ENCODE measurements at places on chromosomes 3 and 15. TPM values are rescaled to one million over a fixed set of nuclear protein-coding genes. Genes with fewer than 3 reads are reported as not detected.
A peak's percentile ranks its signal among the peaks of the same experiment; 100 is the strongest.

- no peaks in the 10 kb centered on the region for H3K4me1 ChIP-seq
- peak overlapping the region; percentile 14 for H3K27ac ChIP-seq
- no peaks in the 10 kb centered on the region for H3K36me3 ChIP-seq
- H3K27me3 ChIP-seq: no peaks in the 10 kb centered on the region
- H3K4me3 ChIP-seq: no peak overlapping the region
Measured at GRCh38 chr3:77468626-77469020, 428.7 kb downstream of the ROBO2 start.

DNA sequence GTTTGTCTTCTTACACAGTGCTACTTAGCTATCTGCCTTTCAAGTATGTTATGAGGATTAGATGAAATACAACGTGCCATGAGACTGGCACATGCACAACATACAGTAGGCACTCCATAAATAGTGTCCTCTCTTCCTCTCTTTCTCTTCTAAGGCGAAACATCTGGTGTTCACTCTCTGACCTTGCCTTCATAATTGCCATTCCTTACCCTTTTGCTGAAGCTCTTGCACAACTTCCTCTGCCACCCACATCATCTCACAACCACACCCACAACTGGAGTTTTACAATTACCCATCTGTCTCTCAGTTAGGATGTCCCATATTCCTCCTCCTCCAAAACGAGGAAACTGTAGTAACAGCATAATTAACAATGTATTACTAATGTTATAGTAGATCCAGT lies 26.4 kb upstream of the ACP3 start:
- H3K27ac ChIP-seq: no peak overlapping the region
- H3K27me3 ChIP-seq: peaks cover 29% of the 10 kb centered on the region
- H3K36me3 ChIP-seq: no peaks in the 10 kb centered on the region
- no peaks in the 10 kb centered on the region for H3K4me1 ChIP-seq
- H3K4me3 ChIP-seq: no peak overlapping the region
- no peak for DNase-seq

DNA sequence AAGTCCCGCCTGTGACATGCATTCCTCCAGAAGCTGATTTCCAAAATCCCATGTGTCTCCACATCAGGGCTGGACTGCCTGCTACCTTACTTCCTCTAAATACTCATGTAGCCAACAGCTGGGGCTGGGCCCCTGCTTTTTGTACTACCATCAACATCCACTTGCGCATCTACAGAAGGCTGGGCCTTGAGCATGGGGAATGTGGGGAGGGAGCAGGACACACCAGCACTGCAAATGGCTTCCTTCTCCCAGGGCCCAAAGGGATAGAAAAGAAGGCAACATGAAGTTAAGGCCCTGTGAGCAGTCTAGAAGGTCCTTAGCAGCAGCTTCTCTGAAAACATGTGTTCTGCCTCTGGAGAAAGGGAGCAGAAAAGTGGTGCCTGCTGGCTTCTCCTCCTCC lies 27.2 kb downstream of the MKRN2 start:
- H3K4me1 ChIP-seq: peaks cover 9% of the 10 kb centered on the region
- H3K36me3 ChIP-seq: peaks cover 90% of the 10 kb centered on the region
- H3K27me3 ChIP-seq: no peaks in the 10 kb centered on the region
- H3K27ac ChIP-seq: no peak overlapping the region
- H3K4me3 ChIP-seq: no peak overlapping the region
- DNase-seq: no peak

GRCh38 chr3:74787011-74787410 lies 172.6 kb upstream of the CNTN3 start:
- DNase-seq: no peak
- no peak overlapping the region for H3K27ac ChIP-seq
- H3K36me3 ChIP-seq: no peaks in the 10 kb centered on the region
- H3K4me1 ChIP-seq: no peaks in the 10 kb centered on the region

DNA sequence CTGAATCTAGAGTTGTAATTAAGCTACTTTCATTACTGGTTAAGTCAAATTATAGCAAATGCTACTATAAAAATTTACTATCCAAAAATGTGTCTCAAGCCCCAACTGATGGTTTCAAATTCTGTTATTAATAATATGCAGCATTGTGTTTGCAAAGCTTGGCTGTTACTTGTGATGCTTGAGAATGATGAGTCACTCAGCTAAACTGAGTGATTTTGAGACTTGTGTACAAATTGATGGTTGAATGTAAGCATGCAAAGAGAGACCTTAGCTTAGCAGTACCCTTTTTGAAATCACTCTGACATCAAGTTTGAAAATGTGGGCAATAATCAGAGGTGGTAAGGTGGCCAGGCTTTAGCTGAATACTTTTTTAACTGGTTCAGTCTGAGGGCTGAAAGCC lies 27.6 kb downstream of the OPA1 start:
- DNase-seq: no peak
- no peak overlapping the region for H3K27ac ChIP-seq
- H3K36me3 ChIP-seq: peaks cover 15% of the 10 kb centered on the region
- no peaks in the 10 kb centered on the region for H3K27me3 ChIP-seq
- H3K4me3 ChIP-seq: no peak overlapping the region

- no peak overlapping the region for H3K27ac ChIP-seq
- H3K4me1 ChIP-seq: peaks cover 19% of the 10 kb centered on the region
- DNase-seq: peak; percentile 14
- peaks cover 87% of the 10 kb centered on the region for H3K27me3 ChIP-seq
Measured at GRCh38 chr15:63043335-63044076, 959 bp downstream of the TPM1 start.

- DNase-seq: no peak
- H3K27ac ChIP-seq: no peak overlapping the region
- H3K4me1 ChIP-seq: no peaks in the 10 kb centered on the region
- no peaks in the 10 kb centered on the region for H3K27me3 ChIP-seq
Measured at GRCh38 chr3:161567577-161568361, 71.2 kb downstream of the OTOL1 start.

DNA sequence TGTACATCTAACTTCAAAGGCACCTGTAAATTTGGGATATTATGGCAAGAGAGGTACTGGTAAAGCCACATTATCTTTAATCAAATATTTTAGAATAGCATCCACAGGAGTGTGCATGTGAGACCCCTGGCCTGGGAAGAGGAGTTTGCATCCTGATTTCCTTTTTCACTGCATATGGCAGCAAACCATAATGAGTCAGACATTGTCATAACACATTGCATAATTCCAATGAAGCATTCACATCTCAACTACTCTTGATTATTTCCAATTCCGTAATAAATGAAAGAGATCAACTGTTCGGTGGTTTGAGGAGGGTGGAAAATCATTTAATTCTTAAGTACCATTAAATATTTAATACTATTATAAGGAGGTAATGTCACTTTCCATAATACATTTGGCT lies 215.0 kb downstream of the MECOM start:
- H3K4me3 ChIP-seq: no peak overlapping the region
- no peaks in the 10 kb centered on the region for H3K27me3 ChIP-seq
- peaks cover 5% of the 10 kb centered on the region for H3K36me3 ChIP-seq
- H3K27ac ChIP-seq: no peak overlapping the region
- no peaks in the 10 kb centered on the region for H3K4me1 ChIP-seq

DNA sequence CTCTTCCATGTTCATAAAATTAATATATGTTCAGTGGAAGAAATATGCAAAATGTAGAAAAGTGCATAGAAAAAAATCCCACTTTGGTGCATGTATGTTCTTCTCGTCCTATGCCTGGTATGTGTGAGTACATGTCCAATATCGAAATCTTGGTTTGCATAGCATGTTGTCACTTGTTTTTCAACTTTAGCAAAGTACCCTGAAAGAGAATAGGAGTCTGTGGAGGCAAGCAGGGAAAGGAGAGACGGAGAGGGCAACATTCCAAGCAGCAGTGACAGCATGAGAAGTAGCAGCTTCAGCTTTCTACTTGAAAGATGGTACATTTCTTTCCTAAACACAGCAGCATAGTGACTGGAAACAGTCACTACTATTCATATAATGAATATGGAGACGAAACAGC lies 56.8 kb upstream of the CACNA2D3 start:
- no peaks in the 10 kb centered on the region for H3K36me3 ChIP-seq
- peaks cover 20% of the 10 kb centered on the region for H3K27me3 ChIP-seq
- DNase-seq: no peak
- H3K4me1 ChIP-seq: no peaks in the 10 kb centered on the region
- H3K27ac ChIP-seq: no peak overlapping the region

- no peak overlapping the region for H3K27ac ChIP-seq
- no peaks in the 10 kb centered on the region for H3K27me3 ChIP-seq
- H3K36me3 ChIP-seq: peaks cover 11% of the 10 kb centered on the region
- H3K4me1 ChIP-seq: no peaks in the 10 kb centered on the region
Measured at GRCh38 chr3:49266410-49267095, 10.5 kb downstream of the C3orf62 start.

DNA sequence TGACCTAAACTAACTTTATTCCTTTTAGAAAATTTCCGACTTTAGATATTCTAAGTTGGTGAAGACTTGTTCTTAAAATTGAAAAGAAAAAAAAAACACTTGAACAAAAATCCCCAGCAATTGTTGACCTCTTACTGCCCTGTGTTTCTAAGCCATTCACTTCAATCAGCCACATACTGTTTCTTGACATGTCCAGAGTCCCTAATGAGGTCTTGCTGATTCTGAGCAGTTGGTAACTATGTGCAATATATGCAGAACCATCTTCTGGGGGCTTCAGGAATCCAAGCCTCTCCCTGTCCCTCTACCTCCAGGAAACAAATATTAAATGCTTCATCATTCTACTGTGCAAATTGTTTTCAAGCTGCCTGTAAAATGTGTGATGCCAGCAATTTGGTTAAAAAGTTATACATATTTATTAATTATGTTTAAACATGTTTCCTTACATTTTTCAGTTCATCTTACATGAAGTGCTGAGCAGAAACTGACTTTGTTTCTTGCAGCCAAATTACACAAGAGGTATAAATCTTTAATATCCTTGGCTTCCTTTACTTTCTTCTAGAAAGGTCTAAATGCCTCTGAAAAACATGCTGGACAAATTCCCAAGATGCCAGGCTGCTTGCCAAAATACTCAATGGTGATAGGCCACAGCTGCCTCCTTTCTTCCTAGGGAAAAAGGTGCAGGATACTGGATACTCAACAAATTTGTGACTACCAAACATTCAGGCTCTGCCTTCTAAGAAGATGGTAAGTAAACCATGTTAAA lies 19.8 kb upstream of the GYG1 start:
- peaks cover 3% of the 10 kb centered on the region for H3K4me1 ChIP-seq
- H3K27ac ChIP-seq: no peak overlapping the region
- H3K27me3 ChIP-seq: no peaks in the 10 kb centered on the region
- no peak for DNase-seq

- DNase-seq: no peak
- peaks cover 8% of the 10 kb centered on the region for H3K27me3 ChIP-seq
- H3K27ac ChIP-seq: no peak overlapping the region
- no peak overlapping the region for H3K4me3 ChIP-seq
- no peaks in the 10 kb centered on the region for H3K4me1 ChIP-seq
Measured at GRCh38 chr15:86041399-86041798, 38.3 kb upstream of the AGBL1 start.

DNA sequence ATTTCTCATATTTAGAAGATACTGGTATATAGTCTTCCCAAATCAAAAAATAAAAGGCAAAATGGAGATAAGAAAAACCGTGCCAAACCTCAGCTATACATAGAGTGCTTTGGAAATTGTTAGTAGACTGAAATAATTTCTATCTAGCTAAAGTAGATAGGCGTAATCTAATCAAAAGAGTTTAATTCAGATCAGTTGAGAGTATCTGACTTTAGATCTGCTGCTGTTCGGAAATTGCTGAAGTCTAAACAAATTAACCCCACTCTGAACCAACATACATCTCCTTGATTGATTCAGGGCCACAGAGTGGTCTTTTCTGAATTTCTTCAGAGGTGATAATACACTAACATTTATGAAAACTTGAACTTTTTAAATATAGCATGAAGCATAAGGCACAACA lies 40.1 kb downstream of the MAP3K13 start:
- H3K4me1 ChIP-seq: no peaks in the 10 kb centered on the region
- DNase-seq: no peak
- H3K27ac ChIP-seq: no peak overlapping the region
- H3K4me3 ChIP-seq: no peak overlapping the region
- no peaks in the 10 kb centered on the region for H3K27me3 ChIP-seq

The ACTRT3 gene
- total RNA-seq: not detected

DNA sequence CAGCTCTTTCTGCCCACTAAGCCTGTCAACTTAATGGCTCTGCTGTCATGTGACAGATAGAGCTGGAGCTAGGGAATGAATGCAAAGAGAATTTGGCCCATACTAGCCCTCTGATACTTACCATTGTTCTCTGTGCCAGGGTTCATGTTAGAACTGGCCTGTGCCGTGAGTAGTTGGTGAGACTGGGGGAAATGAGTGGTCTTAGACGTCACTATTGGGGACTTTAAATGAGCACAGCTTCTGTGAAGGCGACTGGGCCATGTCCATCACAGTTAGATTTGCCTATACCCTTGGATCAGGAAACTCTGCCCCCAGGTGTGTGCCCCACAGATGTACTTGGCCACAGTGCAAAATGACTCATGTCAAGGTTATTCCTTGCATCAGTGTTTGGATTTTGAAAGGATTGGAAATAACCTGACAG lies 124.9 kb downstream of the PTPRG start:
- DNase-seq: no peak
- H3K36me3 ChIP-seq: no peaks in the 10 kb centered on the region
- H3K4me3 ChIP-seq: no peak overlapping the region
- no peak overlapping the region for H3K27ac ChIP-seq
- peaks cover 8% of the 10 kb centered on the region for H3K27me3 ChIP-seq

DNA sequence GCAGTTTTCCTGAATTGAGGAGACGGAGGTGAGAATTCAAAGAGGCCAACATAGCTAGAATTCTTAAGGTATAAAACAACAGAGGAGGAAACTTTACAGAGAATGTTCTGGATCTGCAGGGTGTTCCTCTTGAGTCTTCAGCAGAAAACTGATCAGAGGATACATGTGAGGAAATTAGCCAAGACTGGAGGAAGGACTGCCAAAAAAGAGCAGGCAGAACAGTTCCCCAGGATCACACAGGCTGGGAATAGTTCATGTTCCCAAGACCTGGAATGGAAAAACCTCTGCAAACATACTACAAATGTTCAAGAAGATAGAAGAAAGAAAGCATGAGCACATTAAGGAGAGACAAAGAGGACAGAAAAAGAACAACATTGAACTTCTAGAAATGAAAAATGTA lies 7.5 kb downstream of the SLC49A4 start:
- no peaks in the 10 kb centered on the region for H3K27me3 ChIP-seq
- no peak overlapping the region for H3K27ac ChIP-seq
- H3K36me3 ChIP-seq: peaks cover 13% of the 10 kb centered on the region
- H3K4me3 ChIP-seq: no peak overlapping the region
- no peak for DNase-seq

The ITGA11 gene
- total RNA-seq: 0.03 TPM

The RAB6B gene
- total RNA-seq: not detected

DNA sequence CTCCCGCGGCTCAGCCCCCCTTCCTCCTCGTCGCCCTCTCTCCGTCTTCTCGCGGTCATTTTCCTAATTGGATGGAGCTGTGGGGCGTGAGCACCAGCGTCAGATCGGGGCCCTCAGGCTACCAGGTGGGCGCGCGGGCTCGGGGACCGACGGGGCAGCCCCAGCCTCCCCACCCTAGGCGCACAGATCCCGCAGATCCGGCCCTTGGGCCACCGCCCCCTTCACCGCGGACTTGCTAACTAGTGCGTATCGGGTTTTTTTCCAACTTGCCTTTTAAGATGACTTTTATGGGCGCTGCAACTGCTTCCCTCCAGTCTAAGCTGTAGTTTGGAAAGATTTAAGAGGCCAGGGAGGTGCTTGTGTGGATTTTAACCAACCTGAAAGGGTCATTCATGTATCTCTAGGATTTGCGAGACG lies 1.3 kb downstream of the ZNF710 start:
- no peaks in the 10 kb centered on the region for H3K27me3 ChIP-seq
- H3K27ac ChIP-seq: peak overlapping the region; percentile 76

All from naive thymus-derived CD8-positive, alpha-beta T cell (primary cell).